Inflammatory macrophage treated with lipopolysaccharide for 4 hours (primary cell): ENCODE measurements at places on chromosomes 11 and 22.

- no peak for DNase-seq
Observed at GRCh38 chr11:11148104-11148509, 204.9 kb downstream of the CSNK2A3 start.

DNA sequence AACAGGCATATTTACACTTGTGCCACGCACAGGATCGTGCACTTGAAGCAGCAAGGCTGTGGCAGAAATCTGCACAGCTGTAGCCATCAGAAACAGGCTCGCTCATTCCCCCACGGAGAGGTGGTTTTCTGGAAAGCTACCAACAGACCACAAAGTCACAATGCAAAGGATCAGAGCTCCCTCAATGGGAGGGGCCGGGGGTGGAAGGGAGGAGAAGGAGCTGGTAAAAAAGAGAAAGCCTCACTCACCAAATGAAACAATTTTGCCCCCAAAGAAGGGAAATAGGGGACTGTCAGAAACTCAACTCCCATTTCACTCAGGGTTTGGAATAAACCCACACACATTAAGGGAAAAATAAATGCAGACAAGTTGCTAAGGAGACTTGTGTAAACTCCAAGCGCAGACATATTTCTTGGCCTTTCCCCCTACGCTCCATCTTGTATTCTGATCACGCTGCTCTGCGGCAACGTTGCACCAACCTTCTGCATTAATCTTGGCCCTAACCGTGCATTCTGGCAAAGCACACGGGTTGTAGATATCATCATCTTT, 43.2 kb upstream of the BLID start:
- DNase-seq: no peak

DNA sequence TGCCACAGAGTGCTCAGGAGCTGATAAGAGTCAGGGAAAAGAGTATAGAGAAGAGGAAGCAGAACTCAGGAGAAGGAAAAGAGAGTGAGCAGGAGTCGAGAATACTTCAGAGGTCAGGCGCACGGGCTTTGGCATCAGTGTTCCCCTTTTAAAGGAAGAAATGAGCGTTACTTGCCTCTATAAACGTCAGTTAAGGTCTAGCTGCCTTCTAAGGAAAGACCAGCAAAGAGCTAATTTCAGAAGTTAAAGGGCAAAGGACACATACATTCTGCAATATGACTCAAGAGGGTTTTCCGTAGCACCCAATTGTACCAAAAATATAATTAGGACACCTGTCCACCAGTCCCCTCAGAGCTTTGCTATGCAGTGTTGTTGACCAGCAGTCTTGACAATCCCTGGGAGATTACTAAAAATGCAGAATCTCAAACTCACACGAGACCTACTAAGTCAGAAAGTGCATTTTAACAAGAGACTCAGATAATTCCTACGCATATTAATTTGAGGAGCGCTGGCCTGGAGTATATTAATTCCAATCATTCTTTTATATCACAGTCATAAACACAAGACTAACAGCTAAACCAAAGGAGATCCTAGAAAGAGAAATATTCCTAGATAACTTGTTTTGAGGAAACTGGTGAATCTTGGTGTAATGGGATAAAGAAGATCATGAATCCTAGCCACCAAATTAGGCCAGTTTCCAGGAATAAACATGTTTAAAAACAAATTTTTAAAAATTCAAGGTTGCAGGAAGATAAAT, 249.0 kb downstream of the CADM1 start:
- DNase-seq: no peak

GRCh38 chr11:115674937-115675544, 170.8 kb upstream of the CADM1 start:
- no peak for DNase-seq

DNA sequence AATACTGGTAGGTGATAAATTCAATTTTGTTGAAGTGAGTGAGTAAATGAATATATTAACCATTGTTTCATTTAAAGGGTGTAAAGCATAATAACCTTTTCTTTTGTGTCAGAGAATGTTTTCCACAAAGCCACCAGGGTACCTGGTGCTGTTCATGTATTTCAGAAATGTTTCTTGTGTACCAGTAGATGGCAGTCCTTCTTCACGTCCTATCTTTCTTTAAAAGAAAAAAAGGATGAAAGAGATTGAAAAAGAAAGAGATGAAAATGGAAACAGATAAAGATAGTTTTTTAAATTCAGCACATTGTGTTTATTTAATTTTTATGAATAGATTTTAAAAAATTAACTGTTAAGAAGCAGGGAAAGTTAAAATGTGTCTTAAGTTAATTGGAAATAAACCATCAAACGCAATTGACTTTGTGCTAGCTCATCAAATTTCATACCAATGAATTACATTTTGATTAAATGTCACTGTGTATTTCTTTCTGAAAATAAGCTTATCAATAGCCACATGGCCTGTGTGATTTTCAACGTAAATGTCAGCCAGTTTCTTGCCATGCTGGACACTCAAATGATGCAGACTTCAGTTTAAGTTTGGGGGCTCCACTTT, 65.5 kb upstream of the CHORDC1 start:
- DNase-seq: peak; percentile 26

- DNase-seq: peak; percentile 78
Observed at GRCh38 chr11:66020618-66021357, 5.5 kb downstream of the CATSPER1 start.

- peak; percentile 68 for DNase-seq
Observed at GRCh38 chr11:104734998-104735397, 163.3 kb downstream of the CASP12 start.

DNA sequence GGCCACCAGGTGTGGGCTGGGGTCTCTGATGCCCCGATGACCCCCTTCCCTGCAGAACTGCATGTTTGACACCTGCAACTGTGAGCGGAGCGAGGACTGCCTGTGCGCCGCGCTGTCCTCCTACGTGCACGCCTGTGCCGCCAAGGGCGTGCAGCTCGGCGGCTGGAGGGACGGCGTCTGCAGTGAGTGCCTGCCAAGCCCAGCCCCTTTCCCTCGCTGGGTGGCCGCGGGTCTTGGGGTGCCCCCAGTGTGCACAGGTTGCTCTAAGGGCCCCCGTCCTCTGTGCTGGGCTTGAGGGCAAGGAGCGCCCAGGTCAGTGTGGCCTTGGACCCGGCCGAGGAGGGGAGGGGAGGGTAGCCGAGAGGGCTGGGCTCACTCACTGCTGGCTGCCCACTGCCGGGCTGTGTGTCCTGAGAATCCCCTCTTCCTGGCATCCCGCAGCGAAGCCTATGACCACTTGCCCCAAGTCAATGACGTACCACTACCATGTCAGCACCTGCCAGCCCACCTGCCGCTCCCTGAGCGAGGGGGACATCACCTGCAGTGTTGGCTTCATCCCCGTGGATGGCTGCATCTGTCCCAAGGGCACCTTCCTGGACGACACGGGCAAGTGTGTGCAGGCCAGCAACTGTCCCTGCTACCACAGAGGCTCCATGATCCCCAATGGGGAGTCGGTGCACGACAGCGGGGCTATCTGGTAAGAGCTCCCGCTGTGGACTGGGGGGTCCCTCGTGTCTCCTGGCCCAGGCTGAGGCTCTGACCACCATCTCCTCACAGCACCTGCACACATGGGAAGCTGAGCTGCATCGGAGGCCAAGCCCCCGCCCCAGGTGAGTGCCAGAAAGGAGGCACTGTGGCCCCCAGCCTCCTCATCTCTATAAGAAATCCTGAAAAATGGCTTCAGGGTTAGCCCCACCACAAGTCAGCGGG, 17.0 kb downstream of the MUC5AC start:
- DNase-seq: no peak

DNA sequence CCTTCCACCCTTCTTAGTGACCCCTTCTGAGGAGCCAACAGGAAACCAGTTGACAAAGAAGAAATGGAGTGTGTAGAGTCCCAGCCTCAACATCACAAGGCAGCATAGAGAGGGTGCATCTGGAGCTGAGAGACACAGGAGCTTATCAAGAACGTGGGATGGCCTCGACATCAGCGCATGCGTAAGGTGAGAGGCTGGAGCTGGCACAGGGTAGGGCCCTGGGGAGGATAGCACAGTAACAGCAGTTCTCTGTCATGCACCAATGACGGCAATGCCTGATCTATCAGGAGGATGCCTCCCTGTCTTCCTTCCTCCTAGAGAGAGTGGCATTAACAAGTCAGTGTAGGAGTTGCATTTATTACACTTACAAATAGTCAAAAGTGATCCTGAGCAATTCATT, 426.1 kb downstream of the NTM start:
- no peak for DNase-seq

- no peak for DNase-seq
Observed at GRCh38 chr11:59437770-59438169, 1.5 kb downstream of the OR5A1 start.

DNA sequence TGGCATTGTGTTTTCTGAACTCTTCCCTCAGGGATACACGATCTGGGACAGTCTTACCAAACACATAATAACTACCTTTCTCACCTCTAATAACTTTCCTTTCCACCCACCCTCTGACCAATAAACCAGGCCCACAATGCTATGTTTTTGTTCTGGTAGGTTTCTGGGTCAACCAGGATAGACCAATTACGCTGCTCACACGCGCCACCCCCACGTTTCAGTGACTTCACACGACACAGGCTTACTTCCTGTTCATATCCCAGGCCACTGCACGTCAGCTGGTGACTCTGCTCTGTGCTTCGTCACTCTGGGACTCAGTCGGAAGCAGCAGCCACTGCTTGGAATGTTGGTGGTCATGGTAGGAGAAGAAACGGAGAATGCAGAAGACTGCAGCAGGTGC, 2.5 kb downstream of the KRTAP5-4 start:
- peak; percentile 27 for DNase-seq

DNA sequence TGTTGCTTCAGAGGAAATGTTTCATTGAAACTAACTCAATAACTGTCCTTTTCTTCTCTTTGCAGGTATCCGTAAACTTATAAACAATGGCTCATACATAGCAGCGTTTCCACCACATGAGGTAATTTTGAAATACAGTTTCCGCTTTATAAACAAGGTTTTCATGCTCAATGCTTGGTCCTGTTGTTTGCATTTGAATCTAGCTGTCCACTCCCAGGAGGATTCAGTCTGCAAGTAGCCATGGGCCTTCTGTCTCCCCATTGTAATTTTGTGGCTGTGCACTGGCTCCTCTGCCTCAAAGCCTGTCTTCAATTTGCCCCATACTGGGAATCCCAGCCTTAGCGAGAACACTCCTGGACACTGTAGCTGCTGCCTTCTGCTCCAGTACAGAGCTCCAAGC, 34.7 kb downstream of the MUC15 start:
- no peak for DNase-seq

- DNase-seq: no peak
Observed at GRCh38 chr11:107567739-107568335, 2.3 kb upstream of the ALKBH8 start.

- DNase-seq: no peak
Observed at GRCh38 chr11:74701351-74701750, 29.9 kb downstream of the CHRDL2 start.

DNA sequence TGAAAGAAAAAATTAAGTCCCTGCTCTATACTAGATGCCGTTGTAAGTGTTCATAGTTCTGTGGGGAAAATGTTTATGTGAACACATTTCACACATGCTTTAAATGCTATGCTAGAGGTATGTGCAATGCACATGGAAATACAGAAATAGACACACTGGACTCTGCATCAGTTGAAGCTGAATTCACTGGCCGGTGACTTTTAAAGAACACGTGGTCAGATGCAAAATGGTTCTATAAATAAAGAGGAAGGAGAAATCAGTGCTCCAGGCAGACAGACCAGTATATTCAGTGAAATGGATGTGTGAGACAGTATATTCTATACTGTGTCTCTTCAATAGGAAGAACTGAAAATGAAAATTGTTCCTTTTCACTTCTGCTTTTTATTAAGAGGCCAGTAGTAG, 29.9 kb downstream of the TRPC6 start:
- DNase-seq: peak; percentile 77

GRCh38 chr11:44621784-44622183, 56.3 kb downstream of the CD82 start:
- DNase-seq: no peak

GRCh38 chr11:6618117-6619003, 862 bp downstream of the TPP1 start:
- DNase-seq: peak; percentile 85

DNA sequence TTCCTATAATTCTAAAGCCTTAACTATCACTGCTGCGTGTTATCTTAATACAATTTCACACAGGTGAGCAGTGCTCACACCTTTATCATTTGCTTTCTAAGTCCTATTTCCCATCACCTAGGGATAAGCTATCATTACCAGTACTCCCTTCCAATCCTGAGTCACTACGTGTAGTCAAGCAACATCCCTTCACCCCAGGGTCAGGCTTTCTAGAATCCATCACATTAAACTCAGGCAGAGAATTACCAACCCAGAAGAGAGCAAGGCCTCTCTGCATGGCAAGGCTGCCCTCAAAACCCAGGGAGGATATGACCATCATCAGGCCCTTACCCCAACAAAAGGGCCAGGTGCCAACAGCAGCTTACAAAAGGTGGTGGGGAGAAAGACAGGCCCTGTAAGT, 9.8 kb downstream of the PACSIN2 start:
- DNase-seq: no peak

GRCh38 chr11:111063726-111064517, 181.6 kb upstream of the POU2AF2 start:
- no peak for DNase-seq

DNA sequence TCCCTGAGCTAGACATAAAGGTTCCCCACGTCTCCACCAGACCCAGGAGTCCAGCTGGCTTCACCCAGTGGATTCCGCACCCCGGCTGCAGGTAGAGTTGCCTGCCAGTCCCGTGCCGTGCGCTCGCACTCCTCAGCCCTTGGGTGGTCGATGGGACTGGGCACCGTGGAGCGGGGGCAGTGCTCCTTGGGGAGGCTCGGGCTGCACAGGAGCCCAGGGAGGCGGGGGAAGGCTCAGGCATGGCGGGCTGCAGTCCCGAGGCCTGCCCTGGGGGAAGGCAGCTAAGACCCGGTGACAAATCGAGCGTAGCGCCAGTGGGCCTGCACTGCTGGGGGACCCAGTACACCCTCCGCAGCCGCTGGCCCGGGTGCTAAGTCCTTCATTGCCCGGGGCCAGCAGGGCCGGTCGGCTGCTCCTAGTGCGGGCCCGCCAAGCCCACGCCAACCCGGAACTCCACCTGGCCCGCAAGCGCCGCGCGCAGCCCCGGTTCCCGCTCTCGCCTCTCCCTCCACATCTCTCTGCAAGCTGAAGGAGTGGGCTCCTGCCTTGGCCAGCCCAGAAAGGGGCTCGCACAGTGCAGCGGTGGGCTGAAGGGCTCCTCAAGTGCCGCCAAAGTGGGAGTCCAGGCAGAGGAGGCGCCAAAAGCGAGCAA, 9.5 kb upstream of the TREH start:
- DNase-seq: no peak
